ENCODE measurements at places on chromosomes 16 and 17.

- DNase-seq, result no peak
Measured at GRCh38 chr17:63447471-63448009, 1.4 kb upstream of the CYB561 start.

DNA sequence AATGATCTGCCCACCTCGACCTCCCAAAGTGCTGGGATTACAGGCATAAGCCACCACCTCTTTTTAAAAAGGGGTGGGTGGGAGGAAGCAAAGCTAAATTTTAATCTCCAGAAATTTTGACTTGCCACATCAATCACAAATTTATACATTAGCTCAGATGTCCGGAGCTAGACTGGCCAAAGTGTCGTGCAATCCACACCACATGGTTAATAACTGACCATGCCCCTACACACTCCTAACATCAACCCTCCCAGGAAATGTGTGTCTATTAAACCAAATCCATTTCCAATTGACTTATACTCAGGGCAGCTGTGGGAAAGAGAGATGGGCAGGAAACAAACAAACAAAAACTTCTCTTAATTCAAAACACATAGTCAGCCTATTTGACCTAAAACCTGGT, 29.9 kb downstream of the SMURF2 start:
- no peak for DNase-seq

GRCh38 chr16:19131825-19132218, 18.1 kb downstream of the ITPRIPL2 start:
- no peak for DNase-seq

GRCh38 chr17:28405632-28406472, at the start of gene SLC46A1:
SLC46A1 (minus strand) TSS chr17:28406212; CDS start chr17:28406114, 98 bp downstream.
- DNase-seq, result peak; percentile 48

- no peak for DNase-seq
Measured at GRCh38 chr16:73670836-73671820, 623.2 kb upstream of the ZFHX3 start.

DNA sequence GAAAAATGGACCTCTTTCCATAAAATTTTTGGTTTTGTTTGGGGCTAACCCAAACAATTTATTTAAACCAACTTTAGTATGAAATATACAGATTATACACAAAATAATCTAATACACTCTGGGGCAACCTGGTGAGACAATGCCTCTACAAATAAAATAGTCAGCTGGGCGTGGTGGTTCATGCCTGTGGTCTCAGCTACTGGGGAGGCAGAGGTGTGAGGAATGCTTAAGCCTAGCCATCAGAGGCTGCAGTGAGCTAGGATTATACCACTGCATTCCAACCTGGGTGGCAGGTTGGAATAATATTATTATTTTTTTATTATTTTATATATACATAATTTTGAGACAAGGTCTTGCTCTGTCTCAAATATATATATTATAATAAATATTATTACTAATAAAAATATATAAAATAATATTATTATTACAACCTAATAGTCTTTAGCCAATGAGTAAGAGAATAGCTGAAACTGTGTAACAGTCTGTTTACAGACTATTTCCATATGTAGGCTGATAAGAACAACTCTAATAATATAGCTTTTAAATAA, 50.5 kb downstream of the GLG1 start:
- DNase-seq, result no peak

GRCh38 chr17:17668358-17668757, 12.9 kb upstream of the RAI1 start:
- no peak for DNase-seq

GRCh38 chr17:72392056-72393010, 271.5 kb downstream of the SOX9 start:
- DNase-seq, result no peak

DNA sequence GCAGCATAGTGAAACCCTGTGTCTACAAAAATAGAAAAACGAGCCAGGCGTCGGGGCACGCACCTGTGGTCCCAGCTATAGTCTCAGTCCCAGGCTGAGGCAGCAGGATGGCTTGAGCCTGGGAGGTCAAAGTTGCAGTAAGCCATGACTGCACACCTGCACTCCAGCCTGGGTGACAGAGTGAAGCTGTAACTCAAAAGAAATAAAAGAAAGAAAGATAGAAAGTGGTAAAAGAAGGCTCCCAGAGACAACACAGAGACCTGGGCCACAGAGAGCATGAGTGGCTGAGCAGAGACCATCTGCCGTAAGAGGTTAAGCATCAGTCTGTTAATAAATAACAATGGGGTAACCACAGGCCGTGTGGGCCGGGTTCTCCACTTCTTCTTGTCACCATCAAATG, 15.3 kb upstream of the HEXD start:
- DNase-seq, result no peak

DNA sequence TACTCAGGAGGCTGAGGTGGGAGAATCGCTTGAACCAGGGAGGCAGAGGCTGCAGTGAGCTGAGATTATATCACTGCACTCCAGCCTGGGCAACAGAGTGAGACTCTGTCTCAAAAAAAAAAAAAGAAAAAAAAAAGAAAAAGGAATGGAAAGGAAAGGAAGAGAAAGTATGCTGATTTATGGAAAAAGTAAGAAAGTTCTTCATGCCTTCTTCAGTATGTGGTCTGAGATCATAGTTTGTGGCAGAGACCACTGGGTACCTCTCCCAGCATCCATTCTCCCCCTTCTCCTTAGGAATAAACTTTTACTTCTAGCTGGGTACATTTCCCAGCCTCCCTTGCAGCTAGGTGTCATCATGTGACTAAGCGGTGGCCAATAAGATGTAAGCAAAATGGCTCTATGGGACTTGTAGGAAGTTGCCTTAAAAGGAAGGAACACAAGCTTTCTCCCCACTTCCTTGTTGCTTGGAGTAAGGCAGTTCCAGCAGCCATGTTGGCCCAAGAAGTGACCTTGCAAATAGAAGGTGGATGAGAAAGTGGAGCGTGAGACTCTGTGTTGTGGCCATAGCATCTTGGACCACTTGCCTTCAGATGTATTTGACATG, 26.1 kb upstream of the XPO6 start:
- no peak for DNase-seq

DNA sequence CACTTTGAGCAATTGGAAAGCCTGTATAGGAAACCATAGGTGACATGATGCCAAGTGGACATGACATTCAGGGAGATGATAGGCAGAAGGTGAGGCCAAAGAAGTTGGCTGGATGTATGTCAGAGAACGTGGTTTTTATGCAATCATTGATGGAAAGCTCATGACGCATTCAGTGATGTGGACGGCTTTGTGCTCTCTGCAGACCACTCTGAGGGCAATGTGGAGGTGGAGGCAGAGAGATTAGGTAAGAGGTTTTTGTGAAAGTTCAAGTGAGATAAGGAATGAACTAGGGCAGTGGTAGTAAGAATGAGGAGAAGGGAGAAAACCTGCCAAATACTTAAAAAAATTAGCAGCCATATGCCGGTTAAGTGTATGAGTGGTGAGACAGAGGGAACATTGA, 99.0 kb downstream of the PRKCA start:
- DNase-seq, result no peak

GRCh38 chr16:3971261-3971660, 90.7 kb upstream of the CREBBP start:
- no peak for DNase-seq

DNA sequence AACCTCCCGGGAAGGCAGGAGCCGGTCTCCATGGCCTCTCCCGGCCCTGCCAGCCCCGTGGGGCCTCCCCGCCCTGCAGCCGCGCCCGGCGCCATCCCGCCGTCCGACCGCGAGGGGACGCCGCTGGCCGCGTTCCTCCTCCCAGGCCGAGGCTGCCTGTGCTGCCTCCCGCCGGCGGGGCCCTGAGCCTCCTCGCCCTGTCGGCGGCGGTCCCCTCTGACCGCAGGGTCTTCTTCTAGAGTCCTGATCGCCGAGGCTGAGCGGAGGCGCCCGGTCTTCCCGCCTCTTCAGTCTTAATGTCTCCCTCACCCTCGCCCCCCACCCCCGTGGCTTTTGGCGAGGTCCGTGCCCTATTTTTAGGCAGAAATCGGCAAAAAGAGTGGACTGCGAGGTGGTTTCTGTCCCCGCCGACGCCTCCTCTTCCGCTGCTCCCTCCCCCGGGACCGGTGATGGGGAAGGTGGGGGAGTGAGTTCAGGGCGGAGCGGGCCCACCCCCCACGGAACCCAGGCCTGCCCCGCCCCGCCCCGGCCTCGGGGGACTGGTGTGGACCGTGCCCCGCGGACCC, 794 bp upstream of the CPNE7 start:
- DNase-seq, result no peak

- DNase-seq, result no peak
Measured at GRCh38 chr16:81804134-81804610, 25.1 kb downstream of the PLCG2 start.

GRCh38 chr17:81866440-81867169, 4.5 kb downstream of the ARHGDIA start:
- no peak for DNase-seq

DNA sequence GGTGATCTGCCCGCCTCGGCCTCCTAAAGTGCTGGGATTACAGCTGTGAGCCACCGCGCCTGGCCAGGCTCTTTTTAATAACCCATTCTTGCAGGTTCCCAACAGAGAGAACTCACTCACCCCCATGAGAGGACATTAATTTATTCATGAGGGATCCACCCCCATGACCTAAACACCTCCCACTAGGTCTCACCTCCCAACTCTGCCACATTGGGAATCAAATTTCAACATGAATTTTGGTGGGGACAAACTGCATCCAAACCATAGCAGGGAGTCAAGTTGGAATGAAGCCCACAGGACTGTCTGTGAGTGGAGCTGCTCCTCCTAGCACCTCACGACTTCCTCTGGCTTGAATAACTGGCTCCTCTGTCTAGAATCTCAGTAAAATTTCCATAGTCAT, 85.5 kb downstream of the WWP2 start:
- DNase-seq, result no peak

- no peak for DNase-seq
Measured at GRCh38 chr16:56275076-56275475, 83.8 kb downstream of the GNAO1 start.

DNA sequence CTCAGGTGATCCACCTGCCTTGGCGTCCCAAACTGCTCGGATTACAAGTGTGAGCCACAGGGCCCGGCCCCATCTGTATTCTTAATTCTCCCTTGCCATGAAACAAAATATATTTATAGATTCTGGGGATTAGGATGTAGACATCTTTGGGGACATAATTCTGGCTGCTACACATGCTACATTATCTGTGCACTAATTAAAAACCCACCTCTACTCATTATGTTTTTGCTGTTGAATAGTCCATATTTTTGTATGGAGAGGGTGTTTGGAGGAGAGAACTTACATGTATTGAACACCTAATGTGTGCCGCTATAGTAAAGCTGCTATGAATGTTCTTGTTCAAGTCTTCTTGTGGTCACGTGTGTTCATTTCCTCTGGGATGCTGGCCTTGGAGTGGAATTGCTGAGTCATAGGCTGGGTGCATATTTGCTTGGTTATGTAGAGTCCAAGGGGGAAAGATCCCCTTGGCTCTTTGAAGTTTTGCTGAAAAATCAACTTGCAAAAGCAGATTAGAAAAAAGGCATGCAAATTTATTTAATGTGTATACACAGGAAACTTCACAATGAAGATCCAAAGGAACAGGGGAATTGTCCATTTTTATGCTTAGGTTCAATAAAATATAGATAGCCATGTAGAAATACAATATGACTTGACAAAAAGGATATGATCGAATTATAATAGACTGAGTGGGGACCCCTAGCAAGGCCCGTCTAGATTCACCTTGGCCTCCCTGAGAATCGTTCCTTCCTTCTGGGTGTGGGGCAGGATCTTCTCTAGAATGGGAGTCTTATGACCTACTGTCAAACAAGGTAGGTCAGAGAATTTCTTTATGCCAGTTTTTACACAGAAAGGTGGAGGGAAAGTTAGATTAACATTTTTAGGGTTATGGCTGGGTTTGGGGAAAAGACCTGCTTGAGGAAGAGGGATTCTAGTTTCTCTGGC, 42.1 kb upstream of the GPRC5B start:
- DNase-seq, result no peak

GRCh38 chr17:74757502-74757901, 9.1 kb downstream of the NHERF1 start:
- no peak for DNase-seq

- DNase-seq, result no peak
Measured at GRCh38 chr17:1470755-1471462, 14.9 kb upstream of the CRK start.

DNA sequence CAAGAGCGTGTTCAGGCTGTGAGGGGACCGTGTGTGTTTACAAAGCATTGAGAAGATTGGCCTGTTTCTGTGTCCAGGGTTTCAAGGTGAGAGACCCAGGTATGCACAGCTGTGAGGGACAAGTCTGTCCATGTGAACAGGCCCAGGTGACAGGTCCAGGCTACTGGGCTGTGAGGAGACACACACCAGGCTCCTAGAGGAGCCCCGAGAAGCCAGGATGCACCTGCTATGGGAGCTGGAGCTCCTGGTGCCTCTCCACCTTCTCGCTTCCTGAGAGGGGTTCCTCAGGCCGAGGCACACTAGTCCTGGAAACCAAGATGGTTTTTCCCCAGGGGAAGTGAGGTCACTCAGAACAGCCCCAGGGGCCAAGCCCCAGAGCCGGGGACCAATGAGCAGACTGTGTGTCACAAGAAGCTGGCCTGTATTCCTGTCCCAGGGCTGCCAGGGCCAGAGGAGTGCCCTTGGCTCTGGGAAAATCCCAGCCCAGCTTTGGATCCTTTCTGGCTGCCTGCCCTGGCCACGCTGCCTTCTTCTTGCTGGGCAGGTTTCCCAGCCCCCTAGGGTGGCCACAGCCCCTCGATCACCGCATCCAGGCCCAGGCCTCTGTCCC, 153.4 kb upstream of the PLCG2 start:
- DNase-seq, result no peak

Data from NCI-H446 treated with DMSO at 0.1 percent for 48 hours (cell line).